Caco-2 (cell line): ENCODE measurements at places on chromosomes 1 and 21. TPM values are rescaled to one million over a fixed set of nuclear protein-coding genes. Genes with fewer than 3 reads are reported as not detected.

DNA sequence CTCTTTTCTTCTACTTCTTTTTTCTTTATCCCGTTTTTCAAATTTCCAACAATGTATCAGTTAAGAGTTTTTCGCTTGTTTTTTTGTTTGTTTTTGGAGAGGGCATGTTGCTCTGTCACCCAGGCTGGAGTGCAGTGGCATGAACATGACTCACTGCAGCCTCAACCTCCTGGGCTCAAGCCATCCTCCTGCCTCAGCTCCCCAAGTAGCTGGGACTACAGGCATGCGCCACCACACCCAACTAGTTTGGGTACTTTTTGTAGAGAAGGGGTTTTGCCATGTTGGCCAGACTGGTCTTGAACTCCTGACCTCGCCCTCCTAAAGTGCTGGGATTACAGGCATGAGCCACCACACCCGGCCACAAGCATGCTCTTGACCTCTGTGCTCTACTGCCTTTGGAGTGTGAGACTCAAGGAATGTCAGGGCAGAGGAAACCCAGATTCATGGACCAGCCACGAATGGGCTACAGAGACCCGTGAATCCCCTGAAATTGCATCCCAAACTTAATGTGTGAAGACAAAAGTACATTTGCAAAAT lies 65.1 kb upstream of the HSD17B7 start:
- no peak overlapping the region for H3K4me3 ChIP-seq
- H3K27ac ChIP-seq = no peak overlapping the region

GRCh38 chr1:46005594-46005993 lies 126.8 kb downstream of the PIK3R3 start:
- H3K27ac ChIP-seq = no peak overlapping the region
- DNase-seq = no peak
- no peaks in the 10 kb centered on the region for H3K4me1 ChIP-seq
- no peaks in the 10 kb centered on the region for H3K36me3 ChIP-seq
- H3K27me3 ChIP-seq = no peaks in the 10 kb centered on the region
- H3K4me3 ChIP-seq = no peak overlapping the region

TSPEAR gene
- 0.12 and 0.32 TPM in 2 replicates for total RNA-seq

SLC37A1 gene
- total RNA-seq = 8.4 and 9.8 TPM in 2 replicates

CYP4Z1 gene
- not detected in 2 replicates for total RNA-seq

DNA sequence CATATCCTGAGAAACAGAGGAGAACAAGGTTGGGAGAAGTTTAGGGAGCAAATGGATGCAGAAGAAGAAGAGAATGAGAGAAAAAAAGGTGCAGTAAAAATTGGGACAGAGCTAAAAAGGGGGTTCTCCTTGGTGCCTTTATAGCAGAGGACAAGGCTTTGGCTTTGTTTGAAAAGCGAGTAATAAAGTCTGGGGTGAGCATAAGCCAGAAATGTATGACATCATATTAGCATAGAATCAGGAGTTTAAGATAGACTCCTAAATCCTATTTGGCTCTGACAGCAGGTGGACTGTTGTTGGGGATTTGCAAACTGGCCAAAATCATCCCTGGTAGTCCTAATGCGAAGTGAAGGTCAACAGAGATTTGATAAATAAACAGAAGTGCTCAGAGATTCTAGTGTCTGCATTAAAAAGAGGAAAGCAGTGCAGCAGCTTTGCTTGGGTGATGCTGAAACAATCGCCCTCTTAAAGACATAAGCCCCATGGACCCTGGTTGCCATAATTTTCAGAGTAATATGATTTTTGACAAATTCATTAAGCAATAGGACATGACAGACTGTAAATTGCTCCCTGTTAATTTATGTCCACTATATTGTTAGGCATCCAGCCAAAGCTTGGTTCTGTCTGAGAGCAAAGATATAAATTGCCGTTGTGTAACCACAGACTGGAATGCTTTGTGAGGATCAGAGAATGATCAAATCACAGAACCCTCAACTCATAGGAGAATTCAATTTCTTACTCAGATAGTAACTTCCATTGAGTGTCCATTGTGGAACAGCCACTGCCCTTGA lies 385.0 kb upstream of the NFIA start:
- no peak overlapping the region for H3K27ac ChIP-seq
- H3K4me3 ChIP-seq = no peak overlapping the region
- H3K4me1 ChIP-seq = no peaks in the 10 kb centered on the region
- no peak for DNase-seq

DNA sequence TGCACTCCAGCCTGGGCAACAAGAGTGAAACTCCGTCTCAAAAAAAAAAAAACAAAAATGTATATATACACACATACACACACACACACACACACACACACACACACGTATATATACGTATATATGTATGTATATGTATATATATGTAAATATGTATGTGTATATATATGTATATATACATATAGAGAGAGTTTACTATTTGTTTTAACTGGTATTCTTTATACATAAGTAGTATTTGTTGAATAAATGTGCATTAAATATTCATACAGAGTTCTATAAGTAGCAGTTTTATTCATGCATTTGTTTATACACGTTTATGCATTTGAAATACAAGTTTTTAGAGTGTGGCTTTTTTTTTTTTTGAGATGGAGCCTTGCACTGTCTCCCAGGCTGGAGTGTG lies 113.6 kb downstream of the ZMYM4 start:
- no peak overlapping the region for H3K4me3 ChIP-seq
- H3K4me1 ChIP-seq = no peaks in the 10 kb centered on the region
- H3K27me3 ChIP-seq = no peaks in the 10 kb centered on the region
- DNase-seq = no peak

P3R3URF gene
- not detected in 2 replicates for total RNA-seq

FCGR3A gene
- not detected in 2 replicates for total RNA-seq

UBL4B gene
- total RNA-seq = not detected in 2 replicates

DNA sequence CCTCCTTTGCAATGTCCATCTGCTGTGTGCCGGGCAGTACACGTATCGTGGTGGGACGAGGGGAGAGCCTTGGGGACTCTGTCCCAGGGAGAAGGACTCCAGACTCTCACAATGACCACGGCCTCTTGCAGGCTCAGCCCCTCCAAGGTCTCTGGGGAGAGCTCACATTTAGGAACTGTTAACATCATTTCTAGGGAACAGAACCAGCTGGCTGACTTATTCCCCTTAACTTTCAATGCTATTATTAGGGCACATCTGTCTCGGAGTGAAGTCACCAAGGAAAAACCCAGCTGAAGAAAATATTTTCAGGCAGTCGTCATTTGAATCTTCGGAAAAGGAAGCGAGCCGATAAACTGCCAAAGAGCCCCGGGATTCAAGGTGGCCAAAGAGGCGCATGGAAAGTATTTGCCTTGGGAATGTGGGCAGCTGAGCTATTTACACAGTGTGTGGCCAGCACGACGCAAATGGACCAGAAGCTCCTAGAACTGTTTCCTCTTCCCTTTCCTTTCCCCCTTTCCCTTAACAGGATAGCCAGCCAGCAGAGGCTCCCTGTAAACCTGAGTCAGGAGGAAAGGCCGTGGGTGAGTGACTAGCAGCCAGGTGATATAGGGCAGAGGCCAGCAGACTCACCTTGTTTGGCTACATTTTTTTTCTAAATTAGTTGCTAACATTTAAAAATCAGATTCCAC lies 74.5 kb downstream of the ITPKB start:
- H3K4me3 ChIP-seq = no peak overlapping the region
- no peaks in the 10 kb centered on the region for H3K36me3 ChIP-seq
- H3K27ac ChIP-seq = no peak overlapping the region
- no peaks in the 10 kb centered on the region for H3K27me3 ChIP-seq
- no peak for DNase-seq

GRCh38 chr1:201820413-201820812 lies 8.5 kb upstream of the IPO9 start:
- no peaks in the 10 kb centered on the region for H3K27me3 ChIP-seq
- no peak for DNase-seq
- no peak overlapping the region for H3K4me3 ChIP-seq
- H3K36me3 ChIP-seq = no peaks in the 10 kb centered on the region

DNA sequence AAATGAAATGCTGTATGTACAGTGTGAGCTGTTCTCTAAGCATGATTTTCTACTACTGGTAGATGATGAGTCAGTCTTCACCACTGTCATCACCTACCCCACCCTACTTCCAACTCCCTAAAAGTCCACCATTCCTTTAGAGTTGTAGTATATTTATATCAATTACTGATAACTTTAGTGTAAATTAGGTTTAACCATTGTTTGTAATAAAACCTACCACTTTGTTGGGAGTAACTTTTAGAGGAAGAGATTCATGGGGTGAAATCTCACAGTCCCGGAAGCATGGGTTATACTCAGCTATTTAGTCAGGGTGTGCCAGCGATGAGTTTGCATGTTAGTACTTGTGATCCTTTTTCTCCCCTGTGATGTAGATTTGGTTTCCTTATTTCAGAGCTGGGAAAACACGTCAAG lies 17.1 kb downstream of the MORC3 start:
- H3K27ac ChIP-seq = no peak overlapping the region
- H3K4me3 ChIP-seq = no peak overlapping the region
- H3K4me1 ChIP-seq = no peaks in the 10 kb centered on the region; the same call in 1 of the 2 replicates
- H3K27me3 ChIP-seq = no peaks in the 10 kb centered on the region

DNA sequence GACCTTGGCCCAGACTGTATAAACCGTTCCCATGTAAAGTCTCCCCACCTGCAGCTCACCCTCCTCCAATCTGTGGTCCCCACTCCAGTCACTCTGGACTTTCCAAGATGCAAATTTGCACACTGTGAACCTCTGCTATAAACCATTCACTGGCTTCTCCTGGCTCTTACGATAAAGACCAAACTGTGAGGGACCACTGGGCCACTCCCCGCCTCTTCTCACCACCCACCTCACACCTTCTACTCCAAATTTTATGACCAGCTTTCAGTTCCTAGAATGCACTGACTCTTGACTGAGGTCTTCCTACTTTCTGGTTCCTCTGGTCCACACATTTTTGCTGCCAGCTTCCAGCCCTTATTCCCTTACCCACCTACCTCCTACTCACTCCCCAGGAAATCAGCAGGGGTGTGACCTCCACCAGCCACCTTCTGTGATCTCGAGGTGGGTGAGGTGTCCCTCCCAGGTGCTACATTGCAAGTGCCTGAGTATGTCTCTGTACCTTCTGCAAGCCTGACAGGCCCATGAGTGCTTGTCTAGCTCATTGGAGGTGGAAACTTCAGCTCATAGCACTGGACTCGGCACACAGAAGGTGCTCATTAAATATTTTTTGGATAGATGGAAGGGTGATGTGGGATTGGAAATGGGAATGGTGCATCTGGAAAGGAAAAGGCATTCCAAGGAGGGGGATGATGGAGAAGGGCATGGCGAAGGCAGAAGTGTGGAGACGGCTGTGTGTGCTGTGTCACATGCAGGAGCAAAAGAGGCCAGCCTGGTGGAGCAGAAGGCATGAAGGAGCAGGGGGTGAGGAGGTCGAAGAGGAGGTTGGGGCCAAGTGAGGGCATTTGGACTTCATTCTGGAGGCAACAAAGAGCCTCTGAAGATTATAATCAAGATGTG lies 15.6 kb upstream of the CSF1 start:
- DNase-seq = no peak
- H3K4me3 ChIP-seq = no peak overlapping the region
- H3K27me3 ChIP-seq = no peaks in the 10 kb centered on the region
- H3K27ac ChIP-seq = no peak overlapping the region

GRCh38 chr1:246689409-246690008 lies 34.7 kb upstream of the SCCPDH start:
- H3K27me3 ChIP-seq = no peaks in the 10 kb centered on the region
- 0 out of 2 replicates have a peak overlapping the region, but pooled peaks have one; percentile 14 for H3K4me3 ChIP-seq
- H3K27ac ChIP-seq = no peak overlapping the region
- peaks cover 4% of the 10 kb centered on the region; the same call in 1 of the 2 replicates for H3K4me1 ChIP-seq
- peak; percentile 60 for DNase-seq

GRCh38 chr1:204335533-204335932 lies 24.2 kb downstream of the PLEKHA6 start:
- H3K36me3 ChIP-seq = no peaks in the 10 kb centered on the region
- no peak for DNase-seq
- no peak overlapping the region for H3K27ac ChIP-seq
- H3K27me3 ChIP-seq = no peaks in the 10 kb centered on the region
- no peaks in the 10 kb centered on the region for H3K4me1 ChIP-seq

GRCh38 chr1:194602184-194602583 lies 1415.8 kb upstream of the B3GALT2 start:
- no peak overlapping the region for H3K27ac ChIP-seq
- H3K36me3 ChIP-seq = no peaks in the 10 kb centered on the region
- H3K4me3 ChIP-seq = no peak overlapping the region
- no peak for DNase-seq
- no peaks in the 10 kb centered on the region for H3K4me1 ChIP-seq

- no peaks in the 10 kb centered on the region for H3K36me3 ChIP-seq
- no peak for DNase-seq
- no peaks in the 10 kb centered on the region; the same call in 1 of the 2 replicates for H3K27me3 ChIP-seq
- no peaks in the 10 kb centered on the region for H3K4me1 ChIP-seq
- no peak overlapping the region for H3K27ac ChIP-seq
These were observed 35.9 kb downstream of the FCER1A start for GRCh38 chr1:159338018-159338417.

DNA sequence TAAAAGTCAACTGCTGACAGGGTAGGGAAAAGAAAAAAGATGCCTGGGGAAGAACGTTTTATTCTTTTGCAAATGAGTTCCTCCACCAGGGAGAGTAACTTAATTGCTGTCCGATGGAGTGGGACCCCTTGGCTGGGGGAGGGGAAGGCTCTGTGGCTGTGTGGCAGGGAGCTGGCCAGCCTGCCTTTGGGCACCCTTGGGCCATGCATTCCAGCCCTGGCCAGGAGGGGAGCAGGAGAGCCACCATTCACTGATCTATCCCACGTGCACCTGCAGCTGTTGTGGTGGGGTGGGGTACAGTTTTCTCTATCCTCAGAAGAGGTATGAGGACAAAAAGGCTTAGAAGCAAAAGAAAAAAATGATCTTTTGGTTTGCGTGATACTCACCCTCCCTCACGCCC lies 116.9 kb downstream of the KCNK1 start:
- H3K27me3 ChIP-seq = no peaks in the 10 kb centered on the region
- no peak overlapping the region for H3K27ac ChIP-seq
- H3K36me3 ChIP-seq = no peaks in the 10 kb centered on the region
- no peak overlapping the region for H3K4me3 ChIP-seq

KRTAP10-7 gene
- not detected in 2 replicates for total RNA-seq

WDR64 gene
- not detected in 2 replicates for total RNA-seq

PGLYRP3 gene
- total RNA-seq = not detected in 2 replicates

GRCh38 chr21:44752671-44753235 lies 41.4 kb upstream of the TSPEAR start:
- H3K27ac ChIP-seq = no peak overlapping the region
- H3K4me3 ChIP-seq = no peak overlapping the region
- H3K27me3 ChIP-seq = no peaks in the 10 kb centered on the region

PLPPR4 gene
- total RNA-seq = not detected in 2 replicates

DNA sequence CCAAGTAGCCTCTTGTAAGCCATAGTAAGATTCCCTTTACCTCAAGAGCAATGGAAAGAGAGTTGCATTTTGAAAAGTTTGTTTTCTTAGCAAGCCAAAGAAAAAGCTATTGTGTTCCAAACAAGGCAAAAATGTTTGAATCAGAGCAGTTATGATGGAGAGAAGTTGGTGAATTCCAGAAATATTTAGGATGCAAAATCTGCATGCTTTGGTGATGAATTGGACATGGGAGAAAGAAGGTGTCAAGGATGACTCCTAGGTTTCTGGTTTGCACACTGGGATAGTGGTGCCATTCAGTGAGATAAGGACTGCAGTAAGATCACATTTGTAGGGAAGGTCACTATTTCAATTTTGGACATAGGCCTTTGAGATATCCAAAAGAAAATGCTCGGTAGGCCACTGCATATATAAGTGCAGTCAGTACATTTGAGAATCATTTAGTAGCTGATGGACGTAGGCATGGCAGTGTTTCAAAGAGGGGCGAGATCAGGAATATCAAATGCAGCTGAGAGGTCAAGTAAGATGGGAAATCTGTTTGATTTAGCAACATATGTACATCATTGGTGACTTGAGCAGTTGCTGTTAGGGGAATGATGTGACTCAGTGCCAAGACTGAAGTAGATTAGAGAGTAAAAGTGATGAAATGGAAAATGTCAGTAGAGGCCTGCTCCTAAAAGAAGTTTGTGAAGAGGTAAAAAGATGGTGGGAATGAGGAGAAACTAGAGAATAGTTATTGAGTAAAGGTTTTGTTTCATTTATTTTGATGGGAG lies 33.9 kb upstream of the GPR25 start:
- no peaks in the 10 kb centered on the region for H3K4me1 ChIP-seq
- H3K27me3 ChIP-seq = no peaks in the 10 kb centered on the region
- DNase-seq = no peak
- no peak overlapping the region for H3K27ac ChIP-seq
